Thoracic aorta (tissue), 2 donors: ENCODE measurements at places on chromosomes 13 and 19. TPM values are rescaled to one million over a fixed set of nuclear protein-coding genes. Genes with fewer than 3 reads are reported as not detected.

GRCh38 chr19:13833330-13834243, 38.3 kb downstream of the ZSWIM4 start:
- peak; percentile 77 for DNase-seq

GRCh38 chr19:42202290-42202880, 15.1 kb downstream of the DEDD2 start:
- no peak for DNase-seq

DNA sequence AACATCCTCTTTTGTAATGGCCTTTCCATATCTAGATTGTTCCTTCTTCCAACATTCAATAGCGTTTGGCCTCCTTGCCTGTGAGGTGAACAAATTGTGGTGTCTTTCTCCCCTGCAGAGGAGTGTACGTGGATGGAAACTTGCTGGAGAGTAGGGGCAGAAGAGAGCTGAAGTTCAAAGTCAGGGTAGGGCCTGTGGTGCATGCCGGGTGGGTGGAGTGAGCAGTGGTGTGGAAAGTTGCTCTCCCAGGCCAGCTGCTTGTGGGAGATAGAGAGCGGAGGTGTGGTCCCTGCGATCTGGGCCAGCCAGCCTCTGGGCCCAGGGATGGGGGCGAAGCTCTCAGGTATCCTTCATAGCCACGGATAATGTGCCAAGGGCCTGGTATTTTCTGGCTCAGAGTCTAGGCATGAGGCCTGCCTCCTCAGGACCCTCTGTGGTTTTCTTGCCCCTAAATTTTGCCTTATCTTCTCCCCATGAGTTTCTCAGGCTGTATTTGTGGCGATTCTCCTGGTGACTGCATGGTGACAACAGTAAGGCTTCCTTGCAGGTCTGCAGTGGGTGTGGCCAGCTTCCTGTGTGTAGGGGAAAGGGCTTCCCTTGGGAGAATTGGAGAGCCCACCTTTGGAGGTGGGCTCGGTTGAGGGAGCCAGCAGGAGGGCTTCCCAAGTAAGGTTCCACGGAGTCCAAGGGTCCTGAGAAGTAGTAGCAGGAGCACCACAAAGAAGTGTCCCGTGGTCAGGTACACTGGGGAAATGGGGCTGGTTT, 6.7 kb downstream of the RGCC start:
- DNase-seq, result no peak

DNA sequence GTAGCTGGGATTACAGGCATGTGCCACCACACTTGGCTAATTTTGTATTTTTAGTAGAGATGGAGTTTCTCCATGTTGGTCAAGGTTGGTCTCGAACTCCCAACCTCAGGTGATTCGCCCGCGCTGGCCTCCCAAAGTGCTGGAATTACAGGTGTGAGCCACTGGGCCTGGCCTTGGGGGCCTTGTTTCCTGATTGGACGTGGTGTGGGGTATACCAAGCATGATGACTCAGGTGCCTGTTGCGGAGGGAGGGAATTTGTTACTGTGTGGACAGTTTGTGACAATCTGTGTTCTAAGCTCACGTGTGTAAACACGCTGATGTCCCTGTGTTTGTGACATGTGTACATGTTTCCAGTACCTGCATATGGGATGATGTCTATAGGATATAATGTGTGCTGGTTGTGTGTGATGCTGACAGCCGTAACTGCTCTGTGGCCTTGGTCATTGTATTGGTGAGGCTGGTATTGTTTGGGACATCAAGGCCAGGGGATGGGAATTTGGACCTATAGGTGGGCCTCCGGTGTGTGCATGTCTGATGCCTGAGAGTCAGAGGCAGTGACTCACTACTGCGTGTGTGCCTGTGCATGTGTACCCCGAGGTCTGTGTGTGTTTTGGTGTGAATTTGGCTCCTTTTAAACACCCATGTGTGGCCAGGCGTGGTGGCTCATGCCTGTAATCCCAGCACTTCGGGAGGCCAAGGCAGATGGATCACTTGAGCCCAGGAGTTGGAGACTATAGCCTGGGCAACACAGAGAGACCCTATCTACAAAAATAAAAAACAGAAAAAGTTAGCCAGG, 1.6 kb upstream of the EGLN2 start:
- DNase-seq, result no peak

DNA sequence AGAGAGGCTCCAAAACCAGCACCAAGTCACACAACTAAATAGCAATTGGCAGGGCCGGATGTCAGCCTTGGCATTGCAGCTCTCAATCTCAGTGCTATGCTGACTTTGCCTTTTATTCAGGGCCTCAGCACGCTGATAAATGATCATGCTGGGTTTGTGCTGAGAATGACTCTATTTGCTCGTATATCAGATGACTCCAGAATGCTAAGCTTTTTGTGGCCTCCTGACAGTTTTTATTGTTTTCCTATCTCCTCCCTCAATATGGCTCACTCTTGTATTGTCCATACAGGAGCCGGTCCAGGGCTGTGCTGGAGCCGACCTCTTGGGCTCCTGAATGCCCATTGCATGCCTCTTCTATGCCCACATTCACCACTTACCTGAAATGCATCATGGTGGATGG, 211.0 kb downstream of the EFNB2 start:
- no peak for DNase-seq

Gene IL4I1
- 2.2 TPM for total RNA-seq

Gene MISP3
- 2.7 TPM for total RNA-seq

Gene CGB2
- total RNA-seq, result not detected

Gene SPRED3
- total RNA-seq, result 16.4 TPM

DNA sequence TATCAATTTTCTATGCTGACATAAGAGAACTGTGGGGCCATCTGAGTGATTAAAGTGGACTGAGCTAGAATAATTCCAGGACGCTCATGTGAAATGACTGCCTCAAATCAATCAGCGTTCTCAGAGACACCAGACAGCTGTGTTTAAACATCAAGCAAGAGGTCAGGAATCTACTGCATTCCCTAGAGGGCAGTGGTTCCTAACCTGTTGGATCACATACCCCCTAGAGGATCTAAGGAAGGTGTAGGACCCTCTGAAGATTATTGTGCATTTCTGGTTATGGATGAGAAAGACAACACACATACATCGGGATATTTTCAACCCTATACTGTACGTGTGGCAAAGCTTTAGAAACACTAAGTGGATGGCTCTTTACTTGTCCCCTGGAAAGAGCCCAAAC, 51.8 kb upstream of the FREM2 start:
- DNase-seq, result no peak

- DNase-seq, result no peak
These were observed 37.6 kb upstream of the FLT1 start for GRCh38 chr13:28532388-28533124.

GRCh38 chr13:105847527-105848291, 687.8 kb downstream of the EFNB2 start:
- DNase-seq, result no peak

DNA sequence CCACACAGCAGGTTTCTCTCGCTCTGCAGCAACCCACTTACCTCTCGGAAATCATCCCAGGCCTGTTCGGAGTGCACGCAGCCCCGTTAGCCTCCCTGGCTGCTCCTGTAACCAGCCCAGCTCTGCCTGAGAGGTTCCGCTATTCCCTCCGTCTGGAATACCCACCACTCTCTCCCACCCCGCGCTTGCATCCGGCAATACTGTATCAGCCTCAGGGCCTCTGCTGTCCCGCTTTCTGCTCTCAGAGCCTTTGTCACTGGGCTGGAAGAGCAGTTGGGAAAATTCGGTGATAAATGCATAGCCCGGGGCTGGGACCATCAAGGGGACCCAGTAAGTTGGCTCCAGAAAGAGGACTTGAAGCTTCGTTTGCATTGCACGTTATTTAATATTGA, 759 bp upstream of the TLE6 start:
- no peak for DNase-seq

Gene ZFP82
- 14.4 TPM for total RNA-seq
